CD8-positive, alpha-beta memory T cell (primary cell): ENCODE measurements at places on chromosomes 12 and 14. TPM values are rescaled to one million over a fixed set of nuclear protein-coding genes. Genes with fewer than 3 reads are reported as not detected.

Gene CIDEB
- total RNA-seq: 12.7 TPM

Gene PRICKLE1
- total RNA-seq: not detected

Gene CIT
- 17.6 TPM for total RNA-seq

Gene ACTN1
- total RNA-seq: 53.3 TPM

Gene NINJ2
- total RNA-seq: 3.3 TPM

Gene PLA2G1B
- total RNA-seq: not detected

Gene FSCB
- not detected for total RNA-seq

Gene KRT6C
- total RNA-seq: not detected

- DNase-seq: no peak
Observed at GRCh38 chr14:24238123-24238522, 4.3 kb downstream of the TINF2 start.

- no peak for DNase-seq
Observed at GRCh38 chr12:89251342-89252271, 100.7 kb downstream of the DUSP6 start.

DNA sequence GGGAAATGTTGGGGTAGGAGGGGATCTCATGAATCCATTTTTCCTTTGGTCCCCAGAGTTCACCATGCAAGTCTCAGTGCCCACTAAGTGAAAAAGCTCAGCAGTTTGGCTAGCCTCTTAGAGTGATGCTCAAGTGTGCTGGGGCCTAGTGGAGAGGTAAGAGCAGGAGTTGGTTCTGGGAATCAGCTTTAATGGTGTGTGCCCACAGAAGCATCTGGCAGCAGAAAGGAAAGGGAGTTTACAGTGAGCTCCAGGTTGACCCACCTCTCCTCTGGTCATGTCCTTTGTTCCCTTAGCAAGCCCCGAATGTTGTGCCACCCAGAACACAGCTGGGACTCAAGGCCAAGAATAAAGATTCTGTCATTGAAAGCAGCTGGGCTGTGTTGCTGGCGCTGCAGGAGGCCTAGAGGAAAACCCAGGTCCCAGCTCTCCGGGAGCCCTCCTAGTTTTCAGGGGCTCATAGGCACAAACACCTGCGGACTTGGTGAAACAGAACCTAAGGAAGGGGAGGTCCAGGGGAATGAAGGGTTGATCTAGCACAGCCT lies 320.8 kb downstream of the ZFP36L1 start:
- DNase-seq: no peak

- no peak for DNase-seq
Observed at GRCh38 chr12:129067491-129067890, 214.2 kb downstream of the GLT1D1 start.

DNA sequence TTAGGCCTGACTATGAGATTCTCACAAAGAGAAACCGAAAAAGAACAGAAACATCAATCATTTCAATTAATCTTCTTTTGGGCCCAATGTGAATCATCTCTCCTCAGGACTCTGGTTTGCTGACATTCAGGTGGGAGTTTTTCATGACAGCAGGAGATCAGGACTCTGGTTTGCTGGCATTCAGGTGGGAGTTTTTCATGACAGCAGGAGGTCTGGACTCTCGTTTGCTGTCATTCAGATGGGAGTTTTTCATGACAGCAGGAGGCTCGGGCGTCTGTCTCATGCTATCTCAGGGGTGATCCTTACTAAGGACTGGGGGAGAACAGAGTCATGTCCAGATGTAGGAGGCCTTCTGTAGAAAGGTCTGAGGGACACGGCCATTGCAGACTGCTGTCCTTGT lies 40.1 kb upstream of the PARP11 start:
- no peak for DNase-seq

DNA sequence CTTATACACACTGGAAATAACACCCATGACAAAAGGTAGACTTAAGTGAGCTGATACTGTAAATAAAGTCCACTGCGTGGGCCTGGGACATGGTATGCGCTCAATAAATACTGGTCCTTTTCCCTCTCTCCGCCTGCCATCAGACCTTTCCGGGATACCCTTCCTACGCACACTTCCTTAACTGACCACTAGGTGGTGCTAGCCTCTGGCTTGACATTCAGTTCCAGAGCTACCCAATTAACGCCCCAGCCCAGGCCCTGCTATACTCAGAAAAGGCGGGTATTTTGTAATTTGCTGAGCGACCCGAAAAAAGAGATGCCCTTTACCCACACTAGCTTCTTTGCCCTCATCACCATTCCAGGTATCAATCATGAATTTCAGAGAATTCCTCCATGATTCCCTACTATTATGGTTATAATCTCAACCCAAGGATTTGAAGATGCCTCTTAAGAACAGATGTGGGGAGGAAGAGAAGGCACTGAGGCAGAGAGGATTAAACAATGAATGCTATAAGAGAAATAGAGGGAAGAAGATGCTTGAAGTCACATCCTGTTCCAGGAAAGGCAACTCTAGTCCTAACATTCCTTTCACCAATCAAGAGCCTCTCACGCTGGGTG lies 3.9 kb upstream of the LRP1 start:
- DNase-seq: peak; percentile 65

DNA sequence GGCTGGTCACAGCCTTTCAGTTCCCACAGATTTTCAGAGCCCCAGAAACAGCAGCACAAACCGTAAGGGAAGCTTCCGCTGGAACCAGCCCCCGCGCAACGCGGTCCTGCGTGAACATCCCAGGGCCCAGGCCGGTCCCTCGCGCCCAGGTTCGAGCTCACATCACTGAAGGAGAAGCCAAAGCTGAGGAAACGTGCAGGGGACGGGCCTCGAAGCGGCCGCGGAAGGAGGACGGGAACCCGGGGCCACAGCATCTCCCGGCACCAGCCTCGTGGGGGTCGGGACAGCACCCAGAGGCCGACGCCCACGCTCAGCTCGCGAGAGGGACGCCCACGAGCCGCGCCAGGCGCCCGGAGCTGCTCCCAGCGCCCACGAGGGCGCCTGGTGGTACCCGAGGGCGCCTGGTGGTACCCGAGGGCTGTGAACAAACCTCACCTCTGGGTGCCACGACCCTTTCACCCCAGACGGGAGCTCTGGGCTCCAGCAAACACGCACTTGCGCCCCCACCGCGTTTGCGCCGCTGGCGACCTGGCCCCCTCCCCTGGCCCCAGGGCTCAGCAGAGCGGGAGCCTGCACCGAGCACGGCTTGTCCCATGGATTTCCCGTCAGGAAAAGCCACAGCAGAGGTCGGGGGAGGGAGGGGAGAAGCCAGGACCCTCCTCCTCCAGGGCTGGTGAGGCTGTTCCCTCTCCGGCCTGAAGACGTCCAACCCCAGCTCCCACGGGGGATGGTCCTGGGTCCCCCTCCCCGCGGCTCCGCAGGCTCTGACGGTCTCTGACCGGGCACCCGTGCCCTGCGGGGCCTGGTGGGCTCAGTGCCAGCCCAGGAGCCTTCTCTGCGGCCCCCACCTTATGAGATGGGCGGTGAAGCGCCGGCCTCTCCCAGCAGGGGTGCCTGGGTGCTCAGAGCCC lies 6.9 kb downstream of the LRCOL1 start:
- DNase-seq: no peak

DNA sequence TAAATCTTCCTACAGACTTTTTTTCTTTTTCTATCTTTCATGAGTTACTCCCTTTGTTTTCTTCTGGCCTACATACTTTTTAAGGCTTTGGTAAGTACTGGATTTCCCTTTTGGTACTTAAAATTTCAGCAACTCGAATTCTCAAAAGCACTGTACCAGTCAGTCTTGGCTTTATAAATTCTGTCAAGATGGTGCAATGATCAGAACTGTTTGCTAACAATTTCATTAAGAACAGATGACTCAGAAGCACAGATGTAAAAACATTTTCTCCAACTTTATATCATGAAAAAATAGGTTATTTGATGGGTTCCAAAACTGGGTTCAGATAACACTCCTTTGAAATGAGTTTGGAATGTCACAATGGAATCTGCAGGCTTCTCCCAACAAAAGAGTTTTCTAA lies 1961.8 kb upstream of the FLRT2 start:
- no peak for DNase-seq

GRCh38 chr14:99781091-99781490 lies 12.1 kb upstream of the EML1 start:
- DNase-seq: no peak

- no peak for DNase-seq
Observed at GRCh38 chr12:124336184-124336437, 41.2 kb downstream of the RFLNA start.

GRCh38 chr14:35292770-35293561 lies 784 bp downstream of the PSMA6 start:
- DNase-seq: no peak

DNA sequence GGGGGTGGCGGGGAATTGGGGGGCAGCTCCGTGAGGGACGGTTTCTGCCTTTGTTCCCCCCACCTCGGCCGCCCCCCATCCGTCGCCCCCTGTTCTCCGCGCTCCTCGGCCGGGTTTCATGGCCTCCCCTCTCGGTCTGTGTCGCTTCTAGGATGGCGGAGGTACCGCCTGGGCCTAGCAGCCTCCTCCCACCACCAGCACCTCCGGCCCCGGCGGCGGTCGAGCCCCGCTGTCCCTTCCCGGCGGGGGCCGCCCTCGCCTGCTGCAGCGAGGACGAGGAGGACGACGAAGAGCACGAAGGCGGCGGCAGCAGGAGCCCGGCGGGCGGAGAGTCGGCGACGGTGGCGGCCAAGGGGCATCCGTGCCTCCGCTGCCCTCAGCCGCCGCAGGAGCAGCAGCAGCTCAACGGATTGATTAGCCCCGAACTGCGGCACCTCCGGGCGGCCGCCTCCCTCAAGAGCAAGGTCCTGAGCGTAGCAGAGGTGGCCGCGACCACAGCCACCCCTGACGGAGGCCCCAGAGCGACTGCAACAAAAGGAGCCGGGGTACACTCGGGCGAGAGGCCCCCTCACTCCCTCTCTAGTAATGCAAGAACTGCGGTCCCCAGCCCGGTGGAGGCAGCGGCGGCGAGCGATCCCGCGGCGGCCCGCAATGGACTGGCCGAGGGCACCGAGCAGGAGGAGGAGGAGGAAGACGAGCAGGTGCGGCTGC lies 575 bp downstream of the NAA30 start:
- no peak for DNase-seq

- DNase-seq: no peak
Observed at GRCh38 chr12:20576528-20576927, 118.6 kb upstream of the SLCO1C1 start.

GRCh38 chr12:93134175-93134890 lies 205.2 kb upstream of the EEA1 start:
- no peak for DNase-seq

DNA sequence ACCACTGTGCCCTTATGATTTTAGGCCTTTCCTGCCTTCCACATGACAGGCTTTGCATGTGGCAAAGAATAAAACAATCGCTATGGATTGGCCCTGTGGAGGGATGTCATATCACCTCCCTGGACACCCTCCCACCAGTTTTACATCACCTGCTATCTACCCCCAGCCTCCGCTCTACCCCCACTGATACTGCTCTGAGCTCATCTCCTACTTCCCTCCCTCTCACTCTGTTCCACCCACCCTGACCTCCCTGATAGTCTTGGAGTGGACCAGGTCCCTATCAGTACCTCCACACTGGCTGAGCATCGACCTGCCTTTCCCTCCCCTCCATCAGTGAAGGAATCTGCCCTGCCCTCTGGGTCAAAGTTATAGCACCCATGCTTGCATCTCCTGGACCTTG lies 91.8 kb upstream of the FOXN3 start:
- no peak for DNase-seq

GRCh38 chr12:22050078-22050477 lies 4.1 kb downstream of the CMAS start:
- no peak for DNase-seq

GRCh38 chr14:68982581-68982980 lies 3.5 kb upstream of the ACTN1 start:
- no peak for DNase-seq

- no peak for DNase-seq
Observed at GRCh38 chr14:89205137-89205740, 211.8 kb downstream of the FOXN3 start.

DNA sequence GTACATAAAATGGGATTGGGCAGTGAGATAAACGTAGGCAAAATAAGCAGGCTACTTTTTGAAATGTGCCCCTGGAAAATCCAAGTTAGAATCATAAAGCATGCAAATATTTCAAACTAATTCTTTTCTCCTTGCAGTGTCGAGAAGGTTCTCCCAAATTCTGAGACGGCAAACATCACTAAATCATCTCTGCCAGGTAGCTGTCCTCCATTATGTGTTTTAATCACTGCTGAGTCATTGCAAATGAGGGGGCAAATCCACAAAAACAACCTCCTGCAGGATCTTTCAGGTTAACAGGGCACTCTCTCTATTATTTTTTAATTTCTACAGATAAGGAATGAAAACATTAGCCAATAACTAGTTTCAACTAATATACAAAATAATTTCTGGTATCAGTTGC lies 63.2 kb upstream of the RIC8B start:
- DNase-seq: no peak

- no peak for DNase-seq
Observed at GRCh38 chr14:48275301-48275700, 599.9 kb upstream of the MDGA2 start.

- no peak for DNase-seq
Observed at GRCh38 chr14:76040704-76041103, 55.1 kb downstream of the IFT43 start.

GRCh38 chr12:83515306-83516026 lies 828.8 kb downstream of the TMTC2 start:
- DNase-seq: no peak

DNA sequence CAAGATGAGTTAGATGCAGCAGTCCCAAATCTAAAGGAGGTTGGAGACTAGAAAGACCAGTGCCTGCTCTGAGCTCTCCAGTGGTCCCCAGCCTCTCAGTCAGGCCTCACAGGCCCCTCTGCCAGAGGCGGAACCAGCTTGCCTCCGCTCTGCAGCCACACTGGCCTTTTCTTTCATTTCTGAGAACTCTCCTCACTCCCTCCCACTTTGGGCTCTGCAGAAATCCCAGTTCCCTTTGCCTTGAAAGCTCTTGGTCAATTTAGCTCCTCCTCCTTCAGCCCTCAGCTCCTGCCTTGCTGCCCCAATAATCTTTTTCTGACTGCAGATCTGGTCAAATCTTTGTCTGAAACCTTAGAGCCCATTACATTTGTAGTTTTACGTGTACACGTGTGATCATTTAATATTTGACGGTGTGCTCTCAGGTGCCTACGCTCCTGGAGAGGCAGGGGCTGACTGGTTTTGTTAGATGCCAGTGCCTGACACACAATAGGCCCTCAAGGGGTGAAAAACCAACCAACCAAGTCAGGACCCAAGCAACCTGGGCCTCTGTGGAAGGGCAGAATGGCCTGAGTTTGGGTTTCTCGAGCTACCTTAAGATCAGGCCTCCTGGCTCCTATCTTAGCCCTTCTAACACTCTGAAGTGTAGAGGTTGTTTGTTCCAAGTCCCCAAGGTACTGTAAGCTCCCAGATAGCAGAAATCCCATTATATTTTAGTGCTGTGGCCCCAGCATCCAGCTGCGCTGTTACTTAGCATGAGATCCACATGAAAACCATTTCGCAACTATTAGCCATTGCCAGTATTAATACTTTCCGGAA lies 1.1 kb upstream of the NUDT4 start:
- no peak for DNase-seq

GRCh38 chr14:67817750-67818438 lies 1.5 kb upstream of the ZFYVE26 start:
- no peak for DNase-seq

- DNase-seq: peak; percentile 21
Observed at GRCh38 chr12:94458877-94459727, 565 bp downstream of the CEP83 start.

- DNase-seq: no peak
Observed at GRCh38 chr12:19517583-19517982, 78.3 kb downstream of the AEBP2 start.

- no peak for DNase-seq
Observed at GRCh38 chr12:20089077-20089476, 279.3 kb upstream of the PDE3A start.
